ENCODE measurements at places on chromosomes 1 and 21. TPM values are rescaled to one million over a fixed set of nuclear protein-coding genes. Genes with fewer than 3 reads are reported as not detected.

Gene SH2D1B
- total RNA-seq = not detected

Gene CDK11B
- 15.0 TPM for total RNA-seq

Gene PYGO2
- 44.6 TPM for total RNA-seq

Gene TPTE
- total RNA-seq = not detected

Gene C1orf226
- 5.2 TPM for total RNA-seq

Gene KRTAP21-2
- not detected for total RNA-seq

Gene NES
- 11.2 TPM for total RNA-seq

Gene SLC2A5
- total RNA-seq = 55.0 TPM

Gene DRAXIN
- total RNA-seq = 0.51 TPM

Gene FALEC
- not detected for total RNA-seq

Gene TBX19
- total RNA-seq = 1.9 TPM

Gene TINAGL1
- total RNA-seq = 134 TPM

Gene ENTREP3
- 19.6 TPM for total RNA-seq

Gene HPCAL4
- total RNA-seq = not detected

Gene SCAMP3
- 84.1 TPM for total RNA-seq

Gene FAM89A
- total RNA-seq = 13.9 TPM

Gene PLA2G5
- total RNA-seq = 23.2 TPM

Gene LYPD8
- not detected for total RNA-seq

Gene MNDA
- total RNA-seq = 0.36 TPM

Gene TDRD5
- total RNA-seq = 3.8 TPM

Gene GPR25
- 1.2 TPM for total RNA-seq
